ENCODE measurements at places on chromosomes 7 and 10.

GRCh38 chr10:35210961-35211360, 84.3 kb downstream of the CREM start:
- no peak overlapping the region for H3K27ac ChIP-seq
- no peak for DNase-seq
- no peaks in the 10 kb centered on the region for H3K4me1 ChIP-seq

DNA sequence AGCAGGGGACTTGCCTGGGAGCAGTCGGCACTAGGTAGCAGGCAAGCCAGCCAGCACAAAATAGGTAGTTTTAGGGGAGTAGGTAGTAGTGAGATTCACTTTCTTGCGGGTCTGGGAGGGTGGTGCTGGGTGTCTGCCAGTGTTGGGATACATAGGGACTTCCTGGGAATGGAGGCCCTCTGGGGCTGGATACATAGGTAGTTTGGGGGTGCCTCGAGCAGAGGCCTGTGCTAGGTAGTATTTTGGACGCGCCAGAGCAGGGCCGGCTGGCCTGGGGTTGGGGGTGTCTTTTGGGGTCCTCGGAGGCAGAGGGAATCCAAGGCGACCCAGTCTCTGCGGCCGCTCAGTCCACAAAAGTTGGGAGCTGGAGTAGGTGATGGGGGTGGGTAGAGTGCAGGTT, 2.0 kb upstream of the HOXA3 start:
- peak; percentile 8 for DNase-seq
- peaks cover 36% of the 10 kb centered on the region for H3K4me1 ChIP-seq
- H3K27ac ChIP-seq, result no peak overlapping the region
- H3K36me3 ChIP-seq, result peaks cover 4% of the 10 kb centered on the region
- no peak overlapping the region for H3K4me3 ChIP-seq

DNA sequence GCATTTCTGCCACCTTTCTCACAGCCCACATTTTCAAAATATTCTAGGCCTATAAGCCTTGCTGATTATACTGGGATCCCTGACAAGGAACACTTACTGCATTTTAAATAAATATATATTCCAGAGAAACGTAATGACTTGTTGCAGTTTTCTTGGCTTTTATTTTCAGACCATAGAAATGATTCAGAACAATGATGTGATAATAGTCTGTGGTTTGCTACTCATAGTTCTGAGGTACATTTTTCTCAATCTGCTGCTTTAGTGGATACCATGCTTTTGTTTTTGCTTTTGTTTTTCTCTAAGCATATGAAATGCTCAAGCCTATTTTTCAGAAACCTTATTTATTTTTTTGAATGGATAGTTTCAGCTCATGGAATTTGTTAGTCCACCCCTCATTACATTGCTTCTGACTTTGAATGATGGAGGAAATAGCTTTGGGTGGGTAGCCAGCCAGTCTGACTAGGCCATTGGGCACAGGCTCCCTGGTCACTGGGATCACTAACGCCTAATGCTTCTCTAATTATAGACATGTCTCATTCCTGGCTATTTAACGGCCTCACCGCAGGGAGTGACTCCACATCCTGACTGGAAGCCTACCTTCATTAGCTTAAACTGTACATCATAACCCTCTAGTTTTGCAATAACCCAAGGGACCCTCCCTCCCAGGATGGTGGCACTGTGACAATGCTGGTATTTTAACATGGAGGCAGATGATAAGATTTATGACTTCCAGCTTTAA, 66.1 kb downstream of the MBL2 start:
- no peaks in the 10 kb centered on the region for H3K4me1 ChIP-seq
- H3K27me3 ChIP-seq, result no peaks in the 10 kb centered on the region
- H3K36me3 ChIP-seq, result no peaks in the 10 kb centered on the region
- peak overlapping the region; percentile 56 for H3K27ac ChIP-seq
- no peak overlapping the region for H3K4me3 ChIP-seq

DNA sequence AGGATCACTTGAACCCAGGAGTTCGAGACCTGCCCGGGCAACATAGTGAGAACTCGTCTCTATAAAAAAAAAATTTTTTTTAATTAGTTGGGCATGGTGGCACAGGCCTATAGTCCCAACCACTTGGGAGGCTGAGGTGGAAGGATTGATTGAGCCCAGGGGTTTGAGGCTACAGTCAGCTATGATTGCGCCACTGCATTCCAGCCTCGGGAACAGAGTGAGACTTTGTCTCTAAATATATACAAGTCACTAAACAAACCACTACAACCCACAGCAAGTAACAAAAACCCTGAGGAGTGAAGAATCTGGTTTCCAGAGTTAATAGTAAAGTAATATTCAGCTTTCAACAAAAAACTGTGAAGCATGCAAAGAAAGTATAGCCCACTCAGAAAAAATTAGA, 32.7 kb upstream of the HHEX start:
- no peak overlapping the region for H3K4me3 ChIP-seq
- H3K27ac ChIP-seq, result no peak overlapping the region
- no peaks in the 10 kb centered on the region for H3K4me1 ChIP-seq
- H3K27me3 ChIP-seq, result no peaks in the 10 kb centered on the region
- peaks cover 10% of the 10 kb centered on the region for H3K36me3 ChIP-seq

DNA sequence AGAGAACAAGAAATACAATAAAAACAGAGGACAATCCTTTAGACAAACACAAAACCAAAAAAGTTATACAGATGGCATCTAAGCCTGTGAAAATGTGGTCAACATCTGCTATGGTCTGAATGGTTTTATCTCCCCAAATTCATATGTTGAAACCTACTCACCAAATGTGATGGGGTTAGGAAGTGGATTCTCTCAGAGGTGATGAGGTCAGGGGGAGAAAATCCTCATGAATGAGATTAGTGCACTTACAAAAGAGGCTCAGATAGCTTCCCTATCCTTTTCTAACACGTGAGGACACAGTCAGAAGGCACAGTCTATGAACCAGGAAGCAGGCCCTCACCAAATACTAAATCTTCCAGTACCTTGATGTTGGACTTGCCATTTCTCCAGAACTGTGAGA, 147.8 kb upstream of the GPR22 start:
- no peak overlapping the region for H3K27ac ChIP-seq
- no peak for DNase-seq
- no peaks in the 10 kb centered on the region for H3K27me3 ChIP-seq
- H3K36me3 ChIP-seq, result peaks cover 3% of the 10 kb centered on the region
- H3K4me3 ChIP-seq, result no peak overlapping the region

GRCh38 chr7:24659505-24659904, 86.3 kb downstream of the PALS2 start:
- no peak overlapping the region for H3K27ac ChIP-seq
- no peaks in the 10 kb centered on the region for H3K36me3 ChIP-seq
- H3K27me3 ChIP-seq, result no peaks in the 10 kb centered on the region
- peaks cover 5% of the 10 kb centered on the region for H3K4me1 ChIP-seq

DNA sequence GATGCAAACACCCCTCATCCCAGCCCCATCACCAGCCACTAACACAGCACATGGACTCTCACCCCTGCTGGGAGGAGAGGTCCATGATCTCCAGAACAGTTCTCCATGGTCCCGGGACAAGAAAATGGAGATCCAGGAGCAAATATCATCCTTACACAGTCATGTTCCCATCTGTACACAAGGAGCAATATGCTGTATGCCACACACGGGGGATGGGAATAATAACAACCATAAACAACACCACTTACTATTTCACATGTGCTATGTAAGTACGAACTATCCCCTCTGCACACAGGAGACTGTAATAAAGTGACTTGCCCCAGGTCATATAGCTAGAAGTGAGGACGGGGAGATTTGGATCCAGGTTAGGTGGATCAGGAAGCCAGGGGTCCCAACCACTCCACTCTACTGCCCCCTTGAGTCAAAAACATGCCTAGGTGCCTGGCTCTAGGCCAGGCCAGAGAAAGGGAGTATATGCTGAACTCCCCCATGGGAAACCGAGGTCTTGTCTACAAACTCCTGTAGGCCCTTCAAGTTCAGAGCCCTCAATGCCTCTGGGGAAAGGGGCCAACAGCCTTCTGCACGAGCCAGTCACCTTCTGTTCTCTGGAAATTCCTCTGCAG, 34.1 kb downstream of the LRRC20 start:
- no peak overlapping the region for H3K27ac ChIP-seq
- no peaks in the 10 kb centered on the region for H3K4me1 ChIP-seq
- H3K36me3 ChIP-seq, result no peaks in the 10 kb centered on the region
- no peak overlapping the region for H3K4me3 ChIP-seq
- no peak for DNase-seq

- H3K27ac ChIP-seq, result peak overlapping the region; percentile 95
- H3K36me3 ChIP-seq, result peaks cover 7% of the 10 kb centered on the region
- H3K27me3 ChIP-seq, result no peaks in the 10 kb centered on the region
- no peak overlapping the region for H3K4me3 ChIP-seq
- H3K4me1 ChIP-seq, result peaks cover 82% of the 10 kb centered on the region
Measured at GRCh38 chr10:102628451-102628911, 15.8 kb upstream of the TRIM8 start.

- no peaks in the 10 kb centered on the region for H3K27me3 ChIP-seq
- peaks cover 30% of the 10 kb centered on the region for H3K4me1 ChIP-seq
- H3K36me3 ChIP-seq, result no peaks in the 10 kb centered on the region
- peak; percentile 57 for DNase-seq
Measured at GRCh38 chr7:46486256-46487206, 565.5 kb upstream of the IGFBP3 start.

DNA sequence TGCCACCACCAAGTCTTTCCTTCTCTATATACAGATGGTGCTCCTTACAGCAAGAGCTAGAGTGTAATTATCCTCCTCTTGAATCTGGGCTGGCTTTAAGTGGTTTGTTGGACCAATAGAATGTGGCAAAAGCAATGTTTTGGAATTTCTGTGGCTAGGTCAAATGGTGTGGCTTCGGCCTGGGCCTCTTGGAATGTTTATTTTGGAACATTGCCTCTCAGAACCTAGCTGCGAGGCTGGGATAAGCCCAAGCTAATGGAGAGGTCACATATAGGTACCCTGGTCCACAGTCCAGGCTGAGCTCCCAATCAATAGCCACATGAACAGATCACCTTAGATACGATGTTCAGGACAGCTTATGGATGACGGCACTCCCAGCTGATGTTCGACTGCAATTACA, 556.7 kb downstream of the TYW1 start:
- no peak for DNase-seq
- H3K4me1 ChIP-seq, result no peaks in the 10 kb centered on the region
- H3K4me3 ChIP-seq, result no peak overlapping the region
- H3K27me3 ChIP-seq, result no peaks in the 10 kb centered on the region

DNA sequence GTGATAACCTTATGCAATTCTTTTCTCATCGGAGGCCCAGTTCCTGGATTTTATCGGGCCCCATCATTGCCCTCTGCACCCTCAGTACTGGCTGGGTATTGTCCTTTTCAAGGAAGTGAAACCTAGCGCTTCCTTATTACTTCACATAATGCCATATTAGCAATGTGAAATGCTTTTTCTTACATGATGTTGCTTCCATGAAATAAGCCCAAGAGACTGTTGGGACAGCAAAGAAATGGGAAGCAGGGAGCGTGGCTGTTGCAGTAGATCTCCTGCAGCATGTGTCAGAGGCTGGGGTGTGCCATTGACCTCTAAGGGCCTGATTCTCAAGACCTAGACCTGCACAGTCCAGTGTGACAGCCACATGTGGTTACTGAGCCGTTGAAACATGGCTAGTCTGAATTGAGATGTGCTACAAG, 8.1 kb downstream of the CHN2 start:
- no peak overlapping the region for H3K27ac ChIP-seq

- no peak overlapping the region for H3K4me3 ChIP-seq
- H3K4me1 ChIP-seq, result no peaks in the 10 kb centered on the region
- no peak for DNase-seq
- H3K27ac ChIP-seq, result no peak overlapping the region
- no peaks in the 10 kb centered on the region for H3K27me3 ChIP-seq
- H3K36me3 ChIP-seq, result peaks cover 96% of the 10 kb centered on the region
Measured at GRCh38 chr10:125734823-125735222, 15.3 kb downstream of the EDRF1 start.

GRCh38 chr7:137642472-137642871, 204.3 kb downstream of the DGKI start:
- DNase-seq, result peak; percentile 42
- no peak overlapping the region for H3K27ac ChIP-seq
- H3K4me1 ChIP-seq, result no peaks in the 10 kb centered on the region
- H3K36me3 ChIP-seq, result peaks cover 3% of the 10 kb centered on the region
- no peak overlapping the region for H3K4me3 ChIP-seq
- H3K27me3 ChIP-seq, result no peaks in the 10 kb centered on the region

All from osteoblast (primary cell).